ENCODE measurements at places on chromosomes 6 and 20.

GRCh38 chr6:18391023-18391422, 3.9 kb downstream of the RNF144B start:
- DNase-seq, result no peak

GRCh38 chr6:56902641-56903464, 52.1 kb upstream of the BEND6 start:
- DNase-seq, result peak; percentile 63

DNA sequence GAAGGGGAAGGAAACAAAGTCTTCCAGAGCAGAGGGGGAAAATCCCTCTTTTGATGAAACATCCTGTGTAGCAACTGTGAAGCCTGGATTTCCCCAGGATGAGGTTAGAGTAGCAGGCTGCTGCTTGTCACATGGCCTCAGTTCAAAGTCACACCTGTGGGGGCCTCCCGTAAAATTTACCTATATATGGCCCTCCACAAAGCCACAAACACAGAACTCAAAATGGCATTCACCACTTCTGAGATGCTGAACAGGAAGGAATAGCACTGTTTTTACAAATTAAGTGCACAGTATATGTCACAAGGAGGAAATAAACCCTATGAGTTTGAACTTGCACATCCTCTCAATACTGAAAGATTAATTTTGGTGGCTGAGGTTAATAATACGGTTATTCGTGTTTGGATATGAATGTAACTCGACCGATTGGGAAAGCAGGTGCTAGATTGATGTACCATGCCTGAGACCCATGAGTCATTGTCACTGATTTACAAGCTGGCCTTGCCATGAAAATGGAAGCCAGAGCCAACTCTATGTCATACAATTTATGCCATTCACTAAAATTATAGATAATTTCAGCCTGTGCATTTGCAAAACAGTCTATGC, 70.6 kb downstream of the SGK1 start:
- no peak for DNase-seq

- peak; percentile 38 for DNase-seq
Measured at GRCh38 chr6:145948328-145948727, 15.8 kb downstream of the SHPRH start.

GRCh38 chr20:42530855-42531448, 658.8 kb downstream of the PTPRT start:
- DNase-seq, result no peak

- no peak for DNase-seq
Measured at GRCh38 chr6:160426136-160426535, 78.0 kb downstream of the SLC22A3 start.

GRCh38 chr6:26336355-26337198, 28.4 kb upstream of the BTN3A2 start:
- DNase-seq, result peak; percentile 77

- no peak for DNase-seq
Measured at GRCh38 chr6:105474234-105474633, 71.4 kb upstream of the PREP start.

GRCh38 chr6:23173234-23173633, 603.9 kb downstream of the HDGFL1 start:
- DNase-seq, result peak; percentile 45

DNA sequence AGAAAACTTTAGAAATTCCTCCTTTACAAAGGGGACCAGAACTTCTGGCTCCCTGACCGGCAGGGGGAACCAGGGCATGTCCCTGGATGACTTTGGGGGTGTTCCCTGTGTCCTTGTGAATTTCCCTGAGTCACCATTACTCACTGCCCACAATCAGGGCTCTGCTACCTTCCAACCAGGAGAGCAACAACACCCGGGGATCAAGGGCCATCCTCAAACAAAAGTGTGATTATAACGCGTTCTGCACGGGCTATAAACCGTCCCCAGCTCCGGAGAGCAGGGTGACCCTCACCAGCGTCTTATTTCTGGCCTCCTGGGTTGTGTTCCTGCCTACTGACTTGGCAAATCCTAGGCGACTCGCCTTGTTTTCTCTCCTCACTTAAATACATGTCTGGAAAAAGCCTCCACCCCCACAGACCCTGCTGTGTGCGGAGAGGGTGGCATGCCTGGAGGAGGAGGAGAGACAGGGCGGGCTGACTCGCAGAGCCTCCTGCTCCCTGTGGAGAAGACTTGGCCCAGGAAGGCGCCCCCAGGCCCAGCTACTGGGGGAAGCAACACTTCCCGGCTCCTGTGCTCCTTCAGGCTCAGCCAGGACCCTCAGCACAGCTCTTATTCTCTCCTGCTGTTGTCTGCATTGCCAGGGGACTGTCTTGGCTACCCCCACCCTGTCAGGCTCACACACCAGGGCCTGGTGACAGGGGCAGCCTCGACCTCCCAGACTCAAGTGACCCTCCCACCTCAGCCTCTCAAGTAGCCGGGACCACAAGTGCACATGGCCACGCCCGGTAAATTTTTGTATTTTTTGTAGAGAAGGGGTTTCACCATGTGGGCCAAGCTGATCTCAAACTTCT, 54.1 kb downstream of the FGD2 start:
- peak; percentile 97 for DNase-seq

GRCh38 chr6:116922853-116923548, 46.0 kb downstream of the RFX6 start:
- no peak for DNase-seq

DNA sequence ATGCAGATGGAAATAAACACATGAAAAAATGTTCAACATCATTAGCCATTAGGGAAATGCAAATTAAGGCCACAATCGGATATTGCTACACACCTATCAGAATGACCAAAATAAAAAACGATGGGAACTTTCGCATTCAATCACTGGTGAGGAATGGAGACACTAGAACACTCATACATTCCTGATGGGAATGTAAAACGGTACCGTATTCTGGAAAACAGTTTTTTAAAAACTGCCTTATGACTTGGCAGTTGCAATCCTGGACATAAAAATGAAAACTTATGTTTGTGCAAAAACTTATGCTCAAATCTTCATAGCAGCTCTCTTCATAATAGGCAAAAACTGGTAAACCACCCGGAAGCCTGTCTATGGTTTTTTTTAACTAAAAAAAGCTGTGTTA, 146.0 kb downstream of the CEBPB start:
- DNase-seq, result peak; percentile 63

GRCh38 chr6:498795-499231, 107.3 kb downstream of the IRF4 start:
- DNase-seq, result no peak

DNA sequence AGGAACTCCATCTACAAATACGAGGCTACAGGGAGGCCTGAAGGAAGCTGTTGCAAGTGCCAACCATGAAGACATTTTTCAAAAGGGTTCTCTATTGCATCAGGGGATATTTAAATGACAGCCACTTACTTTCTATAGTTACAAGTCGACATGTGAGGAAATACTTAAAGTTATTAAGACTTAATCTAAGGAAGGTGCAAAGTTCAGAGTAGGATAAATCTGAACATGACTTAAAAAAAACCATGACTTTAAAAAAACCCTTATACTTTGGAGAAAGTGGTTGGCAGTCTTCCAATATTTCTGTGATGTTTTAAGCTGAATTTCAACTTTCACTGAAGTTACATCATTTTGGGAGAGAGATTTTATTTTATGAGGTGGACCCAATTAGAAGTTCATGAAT, 56.3 kb upstream of the EMILIN3 start:
- DNase-seq, result no peak

- no peak for DNase-seq
Measured at GRCh38 chr6:90719321-90720195, 132.7 kb upstream of the MAP3K7 start.

DNA sequence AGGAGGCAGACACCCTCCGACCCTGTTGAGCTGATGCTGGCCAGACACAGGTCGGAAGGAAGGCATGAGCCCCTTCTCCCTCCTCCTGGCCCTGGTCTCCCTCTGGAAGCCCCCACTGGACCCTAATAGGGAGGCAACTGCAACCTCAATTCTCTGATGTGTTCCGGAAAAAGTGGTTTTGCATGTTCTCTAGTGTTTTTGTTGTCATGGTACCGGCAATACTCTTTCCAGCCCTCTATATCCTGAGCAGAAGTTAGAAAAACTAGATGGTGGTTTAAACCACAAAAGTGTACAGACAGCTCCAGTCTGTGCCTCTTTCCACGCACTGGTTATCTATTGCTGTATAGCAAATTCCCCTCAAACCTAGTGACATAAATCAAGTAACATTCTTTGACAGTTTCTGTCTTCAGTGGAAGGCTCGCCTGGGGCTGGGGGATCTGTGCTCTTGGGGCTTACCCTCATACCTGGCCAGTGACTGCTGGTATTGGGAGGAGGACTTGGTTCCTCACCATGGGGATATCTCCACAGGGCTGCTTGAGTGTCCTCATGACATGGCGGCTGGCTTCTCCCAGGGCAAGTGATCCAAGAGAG, 37.0 kb downstream of the SYTL3 start:
- DNase-seq, result no peak
